ENCODE measurements at places on chromosomes 2 and 18.

- DNase-seq = no peak
Measured at GRCh38 chr2:138744713-138745112, 35.5 kb downstream of the NXPH2 start.

DNA sequence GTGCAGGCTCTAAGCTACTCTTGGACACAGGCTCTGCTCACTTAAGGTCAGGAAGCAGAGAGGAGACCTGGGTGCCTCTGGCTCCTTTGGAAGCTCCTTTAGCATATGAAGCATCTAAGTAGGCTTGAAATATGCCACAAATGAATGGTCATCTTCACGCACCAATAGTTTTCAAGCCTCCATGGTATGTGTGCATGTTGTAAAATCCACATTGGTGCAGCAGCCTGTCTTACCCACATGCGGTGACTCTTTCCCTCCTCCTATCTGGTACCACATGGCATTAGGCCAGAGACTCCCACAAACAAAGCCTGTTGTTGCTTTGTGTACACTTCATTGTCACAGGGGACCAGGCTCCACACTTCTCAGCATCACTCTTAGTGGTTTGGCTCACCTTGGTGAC lies 442.2 kb upstream of the RAB12 start:
- DNase-seq = no peak

GRCh38 chr2:113276216-113276760 lies 2.4 kb downstream of the PAX8 start:
- no peak for DNase-seq

GRCh38 chr2:120700659-120701058 lies 35.0 kb upstream of the GLI2 start:
- DNase-seq = no peak

DNA sequence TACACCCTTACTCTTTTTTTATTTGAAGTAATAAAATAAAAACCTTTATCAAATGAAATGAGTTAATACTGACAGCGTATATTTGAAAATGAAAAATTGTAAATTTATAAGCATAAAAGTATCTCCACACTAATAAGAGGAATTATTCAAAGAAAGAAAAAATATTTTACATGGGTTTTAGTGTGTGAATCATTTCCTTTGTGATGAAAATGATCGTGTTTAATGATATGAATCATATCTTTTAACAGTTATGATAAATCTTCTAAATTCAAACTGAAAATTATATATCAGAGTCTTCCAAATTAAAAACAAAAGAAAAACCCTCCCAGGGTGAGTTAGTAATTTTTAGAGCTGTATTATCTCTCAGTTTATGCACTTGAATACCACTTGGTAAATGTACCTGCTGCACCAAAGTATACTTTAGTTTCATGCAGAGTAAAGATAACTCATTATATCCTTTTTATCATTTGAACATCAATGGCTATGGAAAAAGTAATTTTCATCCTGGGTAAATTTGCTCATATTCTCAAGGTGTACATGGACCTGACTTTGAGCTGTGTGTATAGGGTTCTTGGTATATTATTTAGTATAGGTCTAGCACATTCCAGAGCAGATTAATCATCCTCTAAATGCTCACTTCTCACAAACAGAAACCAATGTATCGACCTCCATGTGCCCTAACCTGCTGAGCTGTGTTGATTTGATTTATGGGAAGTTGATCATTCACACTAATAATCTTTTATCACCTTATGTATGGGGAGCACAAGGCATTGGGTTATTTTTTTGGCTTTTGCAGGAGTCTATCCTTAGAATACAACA lies 98.7 kb upstream of the VWC2L start:
- DNase-seq = no peak

- DNase-seq = no peak
Measured at GRCh38 chr2:191869178-191869577, 22.3 kb upstream of the CAVIN2 start.

- DNase-seq = no peak
Measured at GRCh38 chr2:162029287-162029901, 44.6 kb downstream of the DPP4 start.

- no peak for DNase-seq
Measured at GRCh38 chr2:27377618-27378095, 2.9 kb downstream of the ZNF513 start.

DNA sequence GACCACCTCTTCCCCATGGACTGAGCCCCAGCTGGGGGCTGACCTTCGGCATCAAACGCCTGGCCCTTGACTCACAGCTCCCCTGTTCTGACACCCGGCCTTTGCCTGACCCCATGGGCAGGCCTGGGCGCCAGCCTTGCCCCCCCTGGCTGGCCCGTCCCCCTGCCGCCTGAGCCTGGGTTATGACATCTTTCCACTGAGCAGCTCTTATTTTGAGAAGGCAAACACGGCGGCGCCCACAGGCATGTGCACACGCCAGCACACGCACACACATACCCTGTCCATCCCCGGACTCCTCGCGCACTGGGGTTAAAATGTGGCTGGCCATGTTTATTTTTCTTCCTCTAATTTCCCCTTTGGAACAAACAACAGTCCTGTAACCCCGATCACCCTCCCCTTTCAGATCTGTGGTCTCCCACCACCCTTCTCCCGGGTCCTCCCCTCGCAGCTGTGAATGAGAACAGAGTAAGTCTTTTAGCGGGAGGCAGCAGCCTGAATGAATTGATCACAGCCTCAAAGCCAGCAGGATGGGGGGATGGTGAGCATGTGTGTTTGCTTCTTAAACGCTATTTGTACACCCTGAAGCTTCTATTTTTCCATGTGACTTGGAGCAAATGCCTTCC lies 11.8 kb upstream of the ATOH8 start:
- no peak for DNase-seq

GRCh38 chr18:26471826-26472225 lies 76.5 kb downstream of the KCTD1 start:
- DNase-seq = no peak

DNA sequence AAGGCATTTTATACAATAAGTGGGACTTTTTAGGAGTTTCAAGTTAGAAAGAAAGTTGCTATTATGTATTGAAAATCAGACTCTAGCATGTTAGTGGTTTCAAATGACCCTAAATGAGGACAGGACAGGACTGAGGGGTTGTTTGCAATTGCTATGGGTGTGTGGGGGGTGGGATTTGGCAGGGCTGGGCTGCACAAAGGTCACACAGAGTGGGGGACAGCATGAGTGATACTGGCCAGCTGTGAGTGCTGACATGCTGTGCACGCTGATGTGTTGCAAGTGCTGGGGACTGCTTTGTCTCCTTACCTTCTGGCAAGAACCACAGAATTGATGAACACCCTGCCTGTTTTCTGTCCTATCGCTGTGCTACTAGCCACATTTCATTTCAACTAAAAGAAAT lies 29.8 kb downstream of the RNMT start:
- no peak for DNase-seq

GRCh38 chr18:10300739-10301138 lies 153.7 kb upstream of the APCDD1 start:
- DNase-seq = no peak

GRCh38 chr2:54791831-54792230 lies 68.4 kb downstream of the EML6 start:
- no peak for DNase-seq

GRCh38 chr2:36680012-36680411 lies 16.5 kb upstream of the VIT start:
- no peak for DNase-seq

DNA sequence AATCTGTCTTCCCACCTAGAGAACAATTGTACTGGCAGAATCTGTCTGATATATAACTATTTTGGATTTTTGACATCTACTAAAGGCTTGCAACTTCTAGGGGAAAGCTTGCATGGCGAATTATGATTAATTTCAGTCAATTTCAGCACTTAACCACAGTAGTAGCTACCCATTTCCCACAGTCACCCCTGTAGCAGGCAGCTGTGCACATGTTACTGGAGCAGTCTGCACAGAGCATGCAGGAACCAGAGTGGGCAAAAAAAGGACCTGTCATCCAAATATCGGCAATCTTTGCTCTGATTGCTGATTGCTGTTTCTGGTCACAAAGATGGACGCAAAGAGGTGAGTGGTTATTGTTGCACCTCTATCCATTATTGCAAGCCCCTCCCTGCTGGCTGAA lies 473.3 kb downstream of the SPAG16 start:
- no peak for DNase-seq

GRCh38 chr18:70390371-70391090 lies 101.7 kb downstream of the SOCS6 start:
- no peak for DNase-seq

DNA sequence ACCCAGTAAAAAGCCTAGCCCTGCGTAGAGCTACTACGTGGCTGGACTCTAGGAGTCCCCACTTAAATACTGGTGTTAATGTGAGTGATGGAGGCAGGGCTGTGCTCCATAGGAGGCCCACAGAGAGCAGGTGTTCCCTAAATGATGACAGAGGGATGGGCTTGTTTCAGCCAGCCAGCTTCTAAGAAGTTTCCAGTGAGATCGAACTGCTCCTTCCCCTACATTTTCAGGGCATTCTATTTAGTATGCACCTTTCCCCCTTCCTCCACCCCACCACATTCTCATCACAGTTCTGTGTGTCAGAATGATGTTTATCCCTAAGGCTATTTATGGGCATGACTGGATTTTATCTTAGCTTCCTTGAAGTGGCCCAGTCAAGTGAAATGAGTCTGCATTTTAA lies 213.0 kb downstream of the TRIB2 start:
- DNase-seq = no peak

- peak; percentile 4 for DNase-seq
Measured at GRCh38 chr2:45344502-45344901, 266.6 kb downstream of the SRBD1 start.

DNA sequence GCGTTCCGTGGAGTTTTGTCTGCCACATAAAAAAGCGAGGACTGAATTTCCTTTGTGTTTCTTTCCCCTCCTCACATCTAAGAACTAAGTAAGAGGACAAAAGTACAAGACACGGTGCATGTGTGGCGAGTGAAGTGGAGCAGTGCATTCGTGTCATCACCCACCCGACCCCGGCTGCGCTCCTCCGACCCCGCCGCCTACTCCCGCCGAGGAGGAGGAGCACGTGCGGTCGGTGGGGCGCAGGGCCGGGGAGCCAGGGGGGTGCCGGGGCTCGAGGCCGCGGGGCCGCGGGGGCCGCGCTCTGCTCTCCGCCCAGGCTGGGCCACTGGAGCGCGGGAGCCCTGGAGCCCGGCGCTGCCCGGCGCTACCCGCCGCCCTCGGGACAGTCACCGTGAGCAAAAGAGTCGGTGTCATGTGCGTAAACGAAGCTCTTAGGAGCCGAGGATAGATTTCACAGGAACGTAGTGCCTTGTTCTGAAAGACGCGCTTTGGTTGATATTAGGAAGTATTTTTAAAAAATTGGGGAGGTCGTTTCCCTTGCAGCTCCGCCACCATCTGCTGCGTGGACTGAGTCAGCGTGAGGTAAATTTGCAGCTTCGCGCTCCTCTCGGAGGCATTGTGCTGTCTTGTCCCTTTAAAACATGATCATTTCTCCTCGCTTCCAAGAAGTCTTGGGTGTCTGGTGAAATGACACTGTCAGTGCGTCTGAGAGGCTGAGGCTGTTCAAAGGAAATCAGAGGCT lies 11.0 kb downstream of the TBR1 start:
- DNase-seq = no peak

DNA sequence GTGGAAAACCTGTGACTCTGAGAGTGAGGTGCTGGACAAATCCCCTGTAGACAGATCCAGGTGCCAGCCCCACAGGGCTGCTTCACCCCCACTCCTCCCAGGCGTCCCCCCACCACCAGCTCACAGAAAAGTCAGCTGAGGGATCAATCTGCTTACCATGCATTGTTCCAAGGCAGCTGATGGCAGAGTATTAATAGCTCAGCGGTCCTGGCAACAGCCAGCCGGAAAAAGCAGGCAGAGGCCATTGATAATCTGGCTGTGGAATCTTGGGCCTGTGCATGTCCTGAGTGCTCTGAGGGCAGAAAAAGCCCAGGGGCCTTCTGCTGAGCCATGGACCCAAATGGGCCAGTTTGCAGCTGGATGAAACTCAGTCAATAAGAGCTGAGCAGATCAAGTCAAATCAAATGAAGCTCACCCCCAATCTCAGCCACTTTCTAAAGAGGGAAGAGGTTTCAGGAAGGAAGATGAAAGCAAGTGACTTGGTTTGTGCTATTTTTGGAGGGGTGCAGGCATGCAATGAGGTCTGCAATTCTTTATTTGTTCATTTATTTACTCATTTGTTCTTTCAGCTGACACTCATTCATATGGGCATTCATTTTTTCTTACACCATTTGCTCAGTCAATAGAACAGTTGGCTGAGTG lies 63.4 kb downstream of the GYPC start:
- no peak for DNase-seq

DNA sequence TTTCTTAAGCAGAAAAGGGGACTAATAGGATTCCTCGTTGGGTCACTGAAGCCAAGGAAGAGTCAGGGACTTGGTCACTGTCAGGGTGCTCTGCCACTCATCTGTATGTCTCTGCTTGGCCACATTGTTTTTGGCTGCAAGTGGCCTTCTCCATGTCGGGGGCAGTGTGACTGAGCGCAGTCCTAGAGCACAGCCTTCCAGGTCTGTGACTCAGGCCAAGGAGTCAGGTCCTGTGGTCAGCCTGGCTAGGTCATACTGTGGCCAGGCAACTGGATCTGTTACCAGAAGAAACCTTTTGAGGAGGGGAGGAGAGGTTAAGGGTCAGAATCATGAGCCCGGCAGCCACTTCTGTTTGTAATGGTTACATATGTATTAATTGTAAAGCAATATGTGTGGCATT lies 61.3 kb downstream of the GALNT1 start:
- DNase-seq = no peak

DNA sequence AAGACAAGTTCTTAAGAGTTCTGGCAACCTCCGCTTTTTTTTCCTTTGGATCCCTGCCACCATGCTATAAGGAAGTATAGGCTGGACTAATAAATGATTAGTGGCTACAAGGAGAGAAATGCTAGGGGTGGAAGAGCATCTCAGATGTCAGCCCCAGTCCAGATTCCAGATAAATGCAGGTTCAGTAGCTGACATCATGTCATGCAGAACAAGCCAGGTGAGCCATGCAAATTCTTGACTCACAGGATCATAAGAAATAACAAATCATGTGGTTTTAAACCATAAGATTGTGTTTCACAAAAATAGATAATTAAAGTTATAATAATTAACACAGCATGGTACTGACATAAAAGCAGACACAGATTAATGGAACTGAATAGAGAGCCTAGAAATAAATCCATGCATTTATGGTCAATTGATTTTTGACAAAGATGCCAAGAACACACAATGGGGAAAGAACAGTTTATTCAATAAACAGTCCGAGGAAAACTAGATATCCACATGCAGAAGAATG lies 152.9 kb upstream of the SESTD1 start:
- no peak for DNase-seq

DNA sequence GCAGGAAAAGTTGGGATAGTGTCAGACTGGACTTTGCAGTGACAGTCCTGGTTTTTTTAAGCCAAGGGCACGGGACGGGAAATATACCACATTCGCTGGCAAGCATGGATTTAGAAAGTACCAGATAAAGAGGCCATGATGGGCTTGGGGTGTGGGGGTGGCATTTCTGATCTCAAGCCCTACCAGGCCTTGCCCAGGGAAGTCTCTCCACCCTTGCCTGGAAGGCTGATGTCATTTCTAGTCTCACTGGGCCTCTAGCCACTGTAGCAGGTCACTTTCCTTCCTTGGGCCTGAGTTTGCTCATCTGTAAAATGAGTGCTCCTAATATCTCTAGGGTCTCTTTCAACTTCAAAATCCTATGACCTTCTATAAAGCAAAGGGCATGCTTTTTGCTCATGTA lies 1.8 kb downstream of the ZBTB7C start:
- DNase-seq = no peak

Measured in liver (tissue), 10 donors.